Left ventricle myocardium superior (tissue), 1 donor: ENCODE measurements at places on chromosomes 7 and 10.

- no peak for DNase-seq
These were observed 40.1 kb upstream of the ZNF273 start for GRCh38 chr7:64863021-64863420.

GRCh38 chr7:24879291-24879690 is 100.7 kb downstream of the OSBPL3 start:
- no peak for DNase-seq

- DNase-seq: no peak
These were observed 41.3 kb upstream of the KMT2C start for GRCh38 chr7:152477079-152477478.

DNA sequence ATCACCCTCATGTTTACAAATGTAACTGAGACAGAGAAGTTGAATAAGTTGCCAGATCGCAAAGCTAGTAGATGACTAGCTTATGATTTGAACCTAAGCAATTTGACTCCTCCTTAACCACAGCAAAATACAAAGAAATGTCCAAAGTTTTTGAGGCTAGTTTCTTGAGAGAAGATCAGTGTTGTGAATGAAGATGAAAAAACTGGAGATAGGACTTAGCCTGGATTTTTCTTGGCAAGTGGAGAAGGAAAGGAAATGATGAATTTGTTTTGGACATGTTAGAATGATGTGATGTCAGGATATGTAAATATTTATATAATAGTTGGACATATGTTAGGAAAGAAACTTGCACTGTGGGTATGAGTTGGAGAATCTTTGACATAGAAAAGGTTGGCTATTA is 149.8 kb downstream of the LSMEM1 start:
- DNase-seq: no peak

DNA sequence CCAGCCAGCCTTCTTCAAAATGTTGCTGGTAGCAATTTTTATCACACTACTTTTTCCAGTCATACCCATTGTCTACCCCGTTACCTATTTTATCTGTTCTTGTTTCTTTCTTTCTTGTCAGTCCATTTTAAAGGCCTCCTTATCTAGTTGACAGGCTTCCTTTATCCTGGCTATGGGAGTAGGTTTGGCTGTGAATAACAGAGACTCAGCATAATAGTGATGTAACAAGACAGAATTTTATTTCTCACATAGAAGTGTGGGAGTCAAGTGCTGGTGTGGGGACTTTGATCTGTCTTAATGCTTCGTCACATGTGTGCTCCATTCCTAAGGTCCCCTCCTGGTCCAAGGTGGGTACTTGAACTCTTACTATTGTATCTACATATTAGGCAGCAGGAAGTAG is 283.6 kb downstream of the EXOC4 start:
- DNase-seq: no peak

DNA sequence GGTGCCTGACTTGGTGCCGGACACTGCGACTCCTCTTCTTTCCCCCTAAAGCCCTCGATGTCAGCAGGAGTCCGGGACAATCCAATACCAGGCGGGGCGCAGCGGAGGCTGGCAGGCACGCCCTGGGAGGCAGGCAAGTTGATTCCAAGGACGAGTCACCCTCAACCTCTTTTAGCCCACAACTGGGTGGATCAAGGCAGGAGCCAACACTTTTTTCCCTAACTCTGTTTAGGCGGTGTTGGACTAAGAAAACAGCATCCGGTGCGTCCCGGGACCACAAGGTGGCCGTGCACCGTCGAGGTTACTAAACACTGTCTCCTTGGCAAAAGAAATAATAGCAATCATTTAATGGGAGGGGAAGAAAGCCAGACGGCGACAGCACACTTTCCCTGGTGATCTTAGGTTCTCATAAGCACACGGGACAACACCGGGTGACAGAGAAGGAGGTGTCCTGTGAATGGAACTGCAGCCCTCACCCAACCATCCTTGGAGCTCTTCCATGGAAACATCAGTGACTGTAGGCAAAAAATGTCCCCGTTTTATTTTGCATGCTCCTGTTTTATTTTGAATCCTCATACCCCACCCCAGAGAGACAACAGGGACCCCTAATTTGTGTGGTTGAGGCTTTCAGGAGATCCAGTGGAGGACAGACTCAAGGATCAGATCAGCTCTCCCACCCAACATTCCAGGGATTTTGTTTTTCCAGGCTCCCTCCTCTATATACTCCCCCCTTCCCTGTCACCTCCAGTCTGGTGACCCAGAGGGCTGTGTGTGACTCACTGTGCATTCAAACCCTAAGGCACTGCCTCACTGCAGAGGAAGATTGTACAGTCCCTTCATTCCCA is 1.3 kb upstream of the CALCR start:
- no peak for DNase-seq

- no peak for DNase-seq
These were observed 1.1 kb upstream of the ING3 start for GRCh38 chr7:120949393-120949911.

DNA sequence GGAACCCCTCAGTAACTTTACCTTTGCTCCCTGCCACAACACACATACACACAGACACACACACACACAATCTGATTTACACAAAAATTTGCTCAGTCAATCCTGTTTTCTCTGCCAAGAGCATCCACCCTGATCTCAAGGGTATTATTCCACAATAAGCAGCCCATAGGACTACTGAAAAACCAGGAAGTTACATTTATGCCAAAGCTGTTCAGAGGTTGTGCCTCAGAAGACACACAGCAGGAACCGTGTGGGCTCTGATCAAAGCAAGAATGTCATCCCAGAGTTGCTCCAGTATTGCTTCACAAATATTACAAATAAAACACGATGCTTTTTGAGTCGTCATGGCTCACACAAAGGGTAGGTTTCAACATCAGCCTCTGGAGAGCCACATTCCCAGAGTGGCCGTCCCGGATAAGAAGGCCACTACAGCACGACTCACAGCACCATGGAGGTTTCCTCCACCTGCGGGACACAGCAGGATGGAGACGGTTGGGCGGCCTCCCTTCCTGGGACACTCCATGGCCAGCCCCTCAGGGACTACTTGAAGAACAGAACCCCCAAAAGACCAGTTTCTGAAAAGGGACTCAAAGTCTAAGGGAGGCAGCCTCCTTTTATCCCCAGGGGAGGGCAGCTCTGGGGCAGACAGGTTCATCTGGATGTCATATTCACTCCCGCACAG is 1.6 kb downstream of the AIFM2 start:
- DNase-seq: no peak

DNA sequence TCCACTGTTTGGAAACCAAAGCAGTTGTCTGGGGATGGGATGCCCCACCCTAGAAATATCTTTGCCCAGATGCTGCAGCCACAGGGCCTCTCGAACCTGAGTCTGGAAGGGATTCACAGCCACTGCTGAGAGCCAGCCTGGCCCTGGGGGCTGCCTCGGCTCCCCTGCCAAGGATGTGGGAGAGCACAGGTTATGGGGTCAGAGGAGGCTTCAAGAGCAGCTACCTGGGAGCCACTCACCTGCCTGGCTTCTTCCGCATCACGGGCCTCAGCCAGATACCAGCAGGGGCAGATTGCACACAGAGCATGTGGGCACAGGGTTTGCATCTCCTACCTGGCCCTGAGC is 5.4 kb upstream of the PWWP2B start:
- DNase-seq: peak; percentile 23

GRCh38 chr10:99619090-99619800 is 994 bp downstream of the SLC25A28 start:
- DNase-seq: no peak

DNA sequence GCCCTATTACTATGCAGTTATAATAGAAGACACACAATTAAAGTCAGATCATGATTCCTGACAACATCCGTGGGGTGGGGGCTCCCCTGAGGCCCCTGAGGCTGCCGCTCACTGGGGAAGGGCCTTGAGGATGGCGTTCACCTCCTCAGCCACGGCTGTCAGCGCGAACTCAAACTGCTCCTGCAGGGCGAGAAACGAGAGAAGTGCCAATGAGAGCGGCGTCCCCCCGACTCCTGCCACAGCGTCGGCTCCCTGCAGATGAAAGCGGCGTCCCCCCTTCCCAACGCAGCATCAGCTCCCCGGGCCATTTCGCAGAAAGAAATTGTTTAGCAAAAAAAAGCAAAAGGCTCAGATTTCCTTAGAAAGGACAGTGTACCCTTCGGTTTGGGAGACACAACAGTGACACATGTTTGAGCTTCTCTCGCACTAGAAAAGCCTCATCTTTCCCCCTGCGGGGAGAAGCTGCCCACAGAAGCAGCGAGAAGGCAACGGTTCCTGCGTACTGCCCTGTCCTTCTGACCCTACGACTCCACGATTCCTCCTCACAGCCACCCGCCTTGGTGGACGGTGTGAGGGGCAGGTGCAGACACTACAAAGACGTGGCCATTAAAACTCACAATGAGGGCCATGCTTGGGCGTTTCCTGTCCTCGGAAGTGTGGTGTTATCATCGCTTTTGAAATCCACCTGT is 203.9 kb downstream of the DNAJB6 start:
- peak; percentile 18 for DNase-seq

- DNase-seq: no peak
These were observed 98.9 kb downstream of the HIP1 start for GRCh38 chr7:75639886-75640190.

- peak; percentile 82 for DNase-seq
These were observed 288.2 kb upstream of the ZMIZ1 start for GRCh38 chr10:78780551-78780961.

DNA sequence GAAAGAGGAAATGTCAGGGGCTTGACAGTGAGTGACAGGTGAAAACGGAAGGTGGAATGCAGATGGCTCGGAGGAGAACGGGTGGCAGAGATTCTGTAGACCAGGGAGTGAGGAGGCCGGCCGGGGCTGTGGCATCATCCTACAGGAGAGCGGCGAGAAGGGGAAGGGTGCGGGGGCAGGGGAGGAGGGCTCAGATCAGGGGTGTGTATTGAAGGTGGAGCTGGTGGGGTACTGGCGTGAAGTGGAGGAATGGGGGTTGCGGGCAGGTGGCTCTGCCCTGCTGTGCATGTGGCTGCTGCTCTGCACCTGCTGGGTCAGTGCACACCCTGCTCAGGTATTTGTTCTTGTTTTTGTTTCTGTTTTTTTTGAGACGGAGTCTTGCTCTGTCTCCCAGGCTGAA is 470.8 kb upstream of the FOXK1 start:
- DNase-seq: no peak
